ENCODE measurements at places on chromosomes 1 and 21.

DNA sequence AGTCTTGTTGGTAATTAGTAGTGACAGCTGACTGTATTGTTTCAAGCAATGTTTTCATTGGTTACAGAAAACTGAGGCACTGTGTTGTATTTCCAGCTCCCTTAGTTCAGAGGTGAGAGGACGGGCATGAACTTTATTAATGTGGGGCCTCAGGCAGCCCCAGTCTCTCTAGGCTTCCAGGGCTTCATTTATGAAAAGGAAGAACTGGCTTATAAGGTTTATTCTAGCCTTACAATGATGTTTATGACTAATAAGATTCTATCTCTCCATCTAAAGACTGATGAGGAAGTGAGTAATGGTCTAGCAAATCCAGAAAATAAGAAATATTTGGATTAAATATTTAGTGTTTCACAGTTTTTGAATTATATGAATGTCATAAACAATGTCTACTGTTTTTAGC is 41.5 kb downstream of the CBS start:
- no peak overlapping the region for H3K4me3 ChIP-seq
- H3K36me3 ChIP-seq: peaks cover 33% of the 10 kb centered on the region
- no peaks in the 10 kb centered on the region for H3K27me3 ChIP-seq
- ATAC-seq: no peak
- H3K4me1 ChIP-seq: no peaks in the 10 kb centered on the region

DNA sequence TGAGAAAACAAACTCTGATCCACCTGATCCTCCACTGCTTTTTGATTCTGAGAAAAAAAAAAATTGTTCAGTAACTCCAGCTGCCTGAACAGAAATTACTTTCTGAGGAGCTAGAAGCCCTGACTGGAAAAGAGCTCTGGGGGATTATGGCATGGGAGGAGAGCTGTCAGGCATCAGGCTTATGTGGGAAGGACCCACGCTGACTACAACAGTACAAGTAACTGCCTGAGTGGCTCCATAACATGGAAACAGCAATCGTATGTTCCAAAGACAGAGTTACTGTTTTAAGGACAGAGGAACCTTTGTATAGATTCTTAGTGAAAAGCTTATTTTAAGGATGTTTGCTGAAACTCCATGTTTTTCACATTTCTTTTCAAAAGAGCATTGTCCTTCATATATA is 1.2 kb upstream of the ANGPTL7 start:
- ATAC-seq: no peak
- no peaks in the 10 kb centered on the region for H3K27me3 ChIP-seq
- H3K4me1 ChIP-seq: no peaks in the 10 kb centered on the region
- H3K4me3 ChIP-seq: no peak overlapping the region
- peaks cover 52% of the 10 kb centered on the region for H3K36me3 ChIP-seq

GRCh38 chr1:205325334-205325884 is 3.9 kb upstream of the NUAK2 start:
- H3K27me3 ChIP-seq: peaks cover 10% of the 10 kb centered on the region
- no peak for ATAC-seq
- peaks cover 14% of the 10 kb centered on the region for H3K4me1 ChIP-seq

DNA sequence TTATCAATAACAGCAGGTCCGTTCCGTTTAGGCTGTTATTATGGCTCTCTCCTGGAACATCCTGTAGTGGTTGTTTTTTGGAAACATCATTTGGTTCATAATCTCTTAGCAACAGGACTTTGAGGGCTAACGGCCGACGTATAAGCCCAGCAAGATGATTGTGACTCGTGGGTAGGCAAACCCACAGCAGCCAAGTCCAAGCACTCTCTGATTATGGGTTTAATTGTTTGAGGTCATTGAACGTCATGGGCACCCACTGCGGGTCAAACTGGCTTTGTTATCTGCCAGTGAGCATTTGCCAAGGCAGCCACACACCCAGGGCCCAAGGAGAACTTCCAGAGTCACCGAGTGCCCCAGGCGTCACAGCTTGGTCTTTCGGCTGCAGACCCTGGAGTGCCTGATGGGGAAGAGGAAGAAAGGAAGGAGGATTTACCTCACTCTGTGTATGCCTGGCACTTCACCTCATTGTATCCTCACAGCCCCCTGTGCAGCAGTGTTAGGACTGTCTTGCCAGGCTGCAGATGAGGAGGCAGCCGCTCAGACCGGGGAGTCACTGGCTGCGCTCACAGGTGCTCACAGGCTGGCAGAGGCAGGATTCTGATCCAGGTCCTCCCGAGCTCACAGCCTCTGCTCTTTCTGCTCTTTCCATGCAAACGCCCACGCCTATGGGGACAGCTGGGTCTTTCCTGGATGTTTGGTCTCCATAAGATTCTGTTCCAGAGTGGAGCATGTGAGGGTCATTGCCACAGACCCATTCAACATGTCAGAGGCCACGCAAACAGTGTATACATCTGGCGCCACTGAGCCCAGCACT is 30.8 kb upstream of the EPS8L3 start:
- peak overlapping the region; percentile 4 for H3K4me3 ChIP-seq
- no peak for ATAC-seq
- H3K27me3 ChIP-seq: no peaks in the 10 kb centered on the region
- H3K4me1 ChIP-seq: peaks cover 35% of the 10 kb centered on the region

GRCh38 chr1:159916242-159917051 is 8.9 kb downstream of the TAGLN2 start:
- no peak overlapping the region for H3K4me3 ChIP-seq
- peaks cover 59% of the 10 kb centered on the region for H3K4me1 ChIP-seq
- H3K27me3 ChIP-seq: no peaks in the 10 kb centered on the region
